ENCODE measurements at places on chromosomes 12 and 14.

DNA sequence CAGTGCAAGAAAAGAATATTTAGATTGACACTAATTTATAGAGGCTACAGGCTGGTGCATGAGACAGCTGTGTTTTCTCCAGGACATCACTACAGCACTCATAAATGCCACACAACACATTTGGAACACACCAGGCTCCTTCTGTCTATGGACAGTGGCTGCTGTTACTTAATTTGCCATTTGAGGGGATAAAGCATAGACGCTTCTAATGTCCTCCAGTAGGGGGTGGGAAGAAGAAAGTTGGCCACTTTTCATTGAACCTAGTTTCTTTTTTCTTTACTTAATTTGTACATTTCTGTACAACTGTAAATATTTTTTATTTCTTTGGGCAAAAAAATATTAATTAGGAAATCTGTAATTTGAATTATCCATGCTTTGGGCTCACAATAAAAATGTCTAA, 12.4 kb upstream of the RTN1 start:
- DNase-seq, result no peak

- DNase-seq, result no peak
Measured at GRCh38 chr12:92075425-92075914, 70.2 kb downstream of the BTG1 start.

- DNase-seq, result no peak
Measured at GRCh38 chr12:106304001-106304421, 1.5 kb downstream of the TCP11L2 start.

DNA sequence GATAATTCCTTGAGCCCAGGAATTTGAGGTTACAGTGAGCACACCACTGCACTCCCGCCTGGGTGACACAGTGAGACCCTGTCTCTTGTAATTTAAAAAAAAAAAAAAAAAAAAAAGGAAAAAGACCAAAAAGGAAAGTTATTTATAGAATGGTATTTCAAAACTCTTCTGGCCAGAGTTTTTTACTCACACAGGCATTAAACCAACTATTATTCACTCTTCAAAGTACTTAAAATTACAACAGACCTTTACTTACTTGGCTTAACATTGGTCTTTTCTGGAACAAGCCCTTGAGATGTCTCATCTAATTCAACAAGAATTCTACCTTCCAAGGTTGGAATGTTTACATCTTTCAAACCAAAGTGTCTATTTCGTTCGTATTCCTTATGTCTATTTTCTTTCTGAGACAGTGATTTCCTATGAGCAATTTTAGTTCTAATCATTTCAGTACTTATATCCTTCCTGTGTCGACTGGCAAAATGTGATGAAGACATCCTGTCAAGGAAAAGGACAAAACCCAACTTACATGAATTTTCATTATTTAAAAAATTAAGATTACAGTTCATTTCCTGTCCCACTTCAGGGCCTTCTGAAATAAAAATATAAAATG, 2.6 kb downstream of the DLGAP5 start:
- no peak for DNase-seq

DNA sequence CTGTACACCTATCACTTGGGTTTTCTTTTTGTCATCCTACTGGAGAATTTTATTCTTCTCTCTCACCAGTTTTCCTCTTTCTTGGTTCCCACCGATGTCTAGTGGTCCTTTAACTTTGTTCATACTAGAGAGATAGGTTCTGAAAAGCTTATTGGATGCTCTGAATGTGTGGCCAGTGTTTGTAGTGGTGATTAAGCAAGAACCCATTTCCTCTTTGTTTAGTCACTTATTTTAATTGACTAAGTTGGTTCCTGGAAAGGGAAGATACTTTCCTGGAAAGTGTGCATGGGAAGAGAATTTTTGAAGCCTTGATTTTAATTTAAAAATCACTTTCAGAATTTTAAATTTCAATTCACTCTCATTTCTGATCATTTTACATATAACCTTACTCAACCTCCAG, 127.2 kb downstream of the OTOGL start:
- DNase-seq, result no peak

DNA sequence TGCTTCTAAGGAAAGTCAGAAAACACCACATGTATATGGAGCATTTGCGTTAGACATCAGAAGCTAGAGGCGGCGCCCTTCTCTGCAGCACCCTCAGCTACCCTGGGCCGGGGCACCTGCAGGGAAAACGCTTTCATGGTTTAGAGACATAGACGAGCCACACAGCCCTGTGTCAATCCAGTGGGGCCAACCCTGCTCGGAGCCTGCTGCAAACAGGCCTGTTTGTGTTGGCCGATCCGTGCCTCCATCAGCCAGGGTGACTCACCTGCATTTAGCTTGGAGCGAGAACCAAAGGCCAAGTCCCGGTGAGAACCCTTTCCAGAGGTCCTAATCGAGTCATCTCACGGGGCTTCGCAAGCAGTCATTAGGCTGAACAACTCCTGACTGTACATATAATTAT, 19.5 kb upstream of the FZD10 start:
- no peak for DNase-seq

- DNase-seq, result peak; percentile 70
Measured at GRCh38 chr14:101628471-101628966, 67.2 kb downstream of the DIO3 start.

DNA sequence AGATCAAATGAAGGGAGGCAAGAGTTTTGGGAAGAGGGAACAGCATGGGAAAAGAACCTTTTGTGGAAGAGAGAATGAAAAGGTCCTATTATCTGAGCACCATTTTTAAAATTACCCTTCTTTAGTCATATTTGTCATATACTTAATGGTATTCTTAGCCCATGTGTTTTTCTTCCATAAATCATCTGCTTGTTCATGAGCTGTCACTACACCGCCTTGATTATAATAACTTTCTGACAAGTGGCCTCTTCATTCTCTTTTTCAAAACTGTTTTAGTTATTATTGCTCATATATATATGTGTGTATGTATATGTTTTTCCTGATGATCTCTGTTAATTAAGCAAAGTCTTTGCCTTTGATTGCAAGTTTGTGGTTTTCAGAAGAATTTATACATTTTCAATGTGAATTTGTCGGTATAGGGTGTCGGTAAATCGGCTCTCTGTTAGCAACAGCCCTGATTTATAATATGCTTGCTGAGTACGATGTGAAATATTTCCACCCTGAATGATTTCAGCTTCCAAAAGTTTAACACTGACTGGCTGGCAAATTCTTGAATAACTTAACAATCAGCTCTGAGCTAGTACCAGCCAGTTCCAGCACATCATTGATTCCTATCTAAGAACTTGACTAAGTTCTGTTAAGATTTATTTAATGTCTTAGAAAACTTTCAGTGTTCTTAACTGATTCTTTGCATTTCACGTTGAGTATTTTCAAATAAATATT, 49.2 kb downstream of the GUCY2C start:
- no peak for DNase-seq

DNA sequence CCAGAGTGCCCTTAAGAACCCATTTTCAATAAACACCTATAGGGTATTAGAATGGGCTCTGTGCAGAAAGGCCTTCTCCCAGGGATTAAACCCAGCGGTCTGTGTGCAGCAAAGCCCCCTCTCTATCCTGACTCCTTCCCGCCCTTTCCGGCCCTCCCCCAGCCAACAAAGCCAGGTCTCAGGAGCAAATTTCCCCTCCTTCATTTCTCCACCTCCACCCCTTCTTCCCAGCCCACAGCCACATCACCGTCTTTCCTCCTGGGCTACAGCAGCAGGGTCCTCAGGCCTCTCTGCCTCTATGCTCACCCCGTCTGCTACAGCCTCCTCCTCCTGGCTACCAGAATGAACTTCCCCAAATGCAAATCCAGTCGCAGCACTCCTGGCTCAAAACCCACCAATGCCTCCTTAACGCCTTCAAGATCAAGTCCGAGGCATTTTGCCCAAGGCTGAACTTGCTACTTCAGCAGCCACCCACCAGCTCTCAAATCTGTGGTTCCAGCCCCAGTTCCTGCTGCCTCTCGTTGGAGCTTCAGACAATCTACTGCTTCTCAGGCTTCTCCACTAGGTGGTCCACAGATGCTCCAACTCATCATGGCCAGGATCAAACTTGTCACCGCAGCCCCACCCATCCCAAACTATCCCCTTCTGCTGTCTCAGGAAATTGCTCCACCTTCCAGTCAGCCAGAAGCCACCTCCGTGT, 134.8 kb downstream of the BCL11B start:
- DNase-seq, result no peak

- DNase-seq, result no peak
Measured at GRCh38 chr12:113889891-113890581, 76.1 kb downstream of the RBM19 start.

- no peak for DNase-seq
Measured at GRCh38 chr12:88108021-88108420, 33.9 kb downstream of the CEP290 start.

- DNase-seq, result no peak
Measured at GRCh38 chr12:11797317-11797913, 147.9 kb downstream of the ETV6 start.

DNA sequence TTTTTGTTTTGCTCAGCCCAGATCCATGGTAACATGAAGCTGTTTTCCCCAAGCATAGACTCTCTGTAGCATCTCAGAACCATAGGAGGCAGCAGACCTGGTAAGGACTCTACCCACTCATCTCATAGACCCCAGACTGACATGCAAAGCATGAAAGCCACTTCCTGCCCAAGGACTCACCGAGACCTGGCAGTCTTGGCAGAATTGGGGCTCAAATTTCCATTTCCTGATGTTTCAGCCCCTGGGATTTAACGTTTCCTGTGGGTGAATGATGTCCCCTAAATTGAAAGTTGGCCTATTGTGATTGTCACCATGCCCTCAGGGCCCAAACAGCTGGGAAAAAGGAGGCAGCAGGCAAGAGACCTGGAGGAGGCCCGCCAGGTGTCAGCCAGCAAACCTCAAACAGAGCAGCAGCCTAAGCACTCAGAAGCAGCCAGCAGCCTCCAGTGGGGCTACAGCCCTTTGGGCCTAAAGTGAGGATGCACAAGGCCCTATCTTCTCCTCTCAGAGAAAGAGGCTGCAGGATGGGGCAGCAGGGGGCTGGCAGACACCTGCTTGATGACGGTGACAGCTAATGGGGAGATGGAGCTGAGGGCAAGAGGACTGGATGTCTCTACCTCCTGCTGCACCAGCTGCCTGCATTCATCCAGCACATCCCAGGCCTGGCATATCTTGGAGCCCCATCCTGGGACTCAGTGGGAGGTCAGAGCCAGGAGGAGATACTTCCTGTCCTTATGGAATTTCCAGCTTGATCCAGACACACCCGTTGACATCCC, 8.5 kb downstream of the KRT85 start:
- peak; percentile 22 for DNase-seq

DNA sequence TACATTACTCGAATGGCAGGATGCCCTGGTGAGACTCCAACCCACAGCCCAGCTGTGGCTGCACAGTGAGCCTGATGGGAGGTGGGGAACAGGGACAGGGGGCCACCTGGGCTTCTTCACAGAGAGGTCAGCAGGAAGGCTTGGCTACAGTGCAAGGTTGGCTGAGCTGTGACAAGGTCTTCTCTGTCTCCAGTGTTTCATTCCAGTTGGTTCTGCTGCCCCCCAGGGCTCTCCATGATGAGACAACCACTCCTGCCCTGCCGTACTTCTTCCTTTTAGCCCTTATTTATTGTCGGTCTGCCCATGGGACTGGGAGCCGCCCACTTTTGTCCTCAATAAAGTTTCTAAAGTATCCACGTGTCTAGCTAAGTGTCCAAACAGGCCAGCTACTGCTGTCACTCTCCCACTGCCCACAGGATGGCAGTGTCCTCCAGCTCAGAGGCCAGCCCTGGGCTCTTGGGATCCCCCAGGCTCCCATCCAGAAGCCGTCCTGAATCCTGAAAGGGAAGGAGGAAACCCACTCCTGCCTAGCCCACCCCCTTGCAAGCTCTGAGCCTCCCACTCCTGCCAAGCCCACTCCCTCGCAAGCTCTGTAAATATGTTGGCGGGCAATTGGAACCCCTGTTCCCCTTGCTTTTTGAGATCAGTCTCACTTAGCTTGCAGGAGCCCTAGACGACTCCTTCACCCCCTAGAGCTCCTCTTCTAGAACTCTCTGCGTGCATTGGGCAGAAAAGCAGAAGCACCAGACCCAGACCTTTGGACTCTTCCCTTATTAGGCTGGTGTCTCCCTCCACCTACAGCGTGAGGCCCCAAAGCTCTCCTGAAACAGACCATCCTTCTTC, 5.4 kb downstream of the C1QL4 start:
- DNase-seq, result no peak

DNA sequence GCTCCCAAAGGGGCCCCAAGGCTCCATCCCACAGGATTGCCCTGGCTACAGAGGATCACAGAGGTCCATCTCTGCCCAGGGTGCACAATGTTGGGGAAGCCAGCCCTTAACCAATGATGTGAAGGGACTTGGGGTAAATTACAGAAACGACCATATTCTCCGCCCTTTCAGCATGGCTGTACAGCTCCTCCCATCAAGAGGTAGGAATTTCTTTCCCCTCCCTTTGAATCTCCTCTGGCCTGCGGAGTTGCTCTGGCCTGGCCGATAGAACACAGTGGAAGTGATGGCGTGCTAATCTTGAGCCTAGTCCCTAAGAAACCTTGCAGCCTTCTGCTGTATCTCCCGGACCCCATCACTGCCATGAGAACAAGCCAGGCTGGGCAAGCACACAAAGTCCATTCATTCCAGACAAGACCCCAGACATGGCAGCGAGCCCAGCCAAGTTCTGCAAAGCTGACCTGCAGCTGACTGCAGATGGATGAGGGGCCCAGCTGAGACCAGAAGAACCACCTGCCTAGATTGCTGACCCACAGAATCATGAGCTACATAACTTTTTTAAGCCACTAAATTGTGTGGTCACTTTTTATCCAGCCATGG, 6.9 kb upstream of the IFI27 start:
- DNase-seq, result no peak

DNA sequence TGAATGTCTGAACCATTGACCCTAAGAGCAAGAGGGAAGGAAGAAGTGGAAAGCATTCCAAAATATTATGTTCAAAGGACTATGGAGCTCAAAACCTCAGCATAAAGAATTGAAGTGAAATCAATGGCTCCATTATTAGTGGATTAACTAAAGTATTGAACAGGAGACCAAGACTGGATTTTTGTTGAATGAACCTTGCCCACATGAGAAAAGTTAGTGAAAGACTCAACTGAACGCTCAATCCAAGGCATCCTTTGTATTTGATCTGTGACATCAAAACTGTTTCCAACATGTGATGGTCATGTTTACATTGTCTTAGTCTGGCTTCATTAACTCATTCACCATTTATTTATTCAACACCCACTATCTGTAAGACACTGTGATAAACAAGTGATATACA, 161.0 kb downstream of the CNTN1 start:
- DNase-seq, result no peak

GRCh38 chr14:56759094-56759493, 51.2 kb downstream of the OTX2 start:
- no peak for DNase-seq

DNA sequence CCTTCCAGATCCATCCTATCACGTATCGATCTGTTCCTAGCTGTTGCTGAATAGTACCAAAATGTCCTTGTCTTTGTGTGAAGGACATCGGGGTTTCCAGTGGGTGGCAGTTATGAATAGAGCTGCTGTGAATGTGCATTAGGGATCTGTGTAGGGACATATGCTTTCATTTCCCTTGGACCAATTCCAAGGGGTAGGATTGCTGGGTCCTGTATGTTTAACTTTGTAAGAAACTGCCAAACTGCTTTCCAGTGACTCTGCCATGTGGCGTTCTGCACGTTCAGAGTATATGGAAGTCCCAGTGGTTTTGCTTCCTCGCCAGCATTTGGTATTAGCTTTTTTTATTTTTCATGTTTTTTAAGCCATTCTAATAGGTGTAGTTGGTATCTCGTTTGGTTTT, 28.6 kb downstream of the PACS2 start:
- DNase-seq, result no peak

- no peak for DNase-seq
Measured at GRCh38 chr12:106315523-106315922, 13.0 kb downstream of the TCP11L2 start.
